Activated T-helper 2 cell treated with anti-CD3 and anti-CD28 coated beads, Interferon-gamma antibody, Interleukin-2, Interleukin-4, amounts not matched to agents 10 μg/mL and 5 μg/mL and 100 μg/mL, durations not matched to agents 14 hours and 24 hours and 36 hours (primary cell): ENCODE measurements at places on chromosomes 3 and 15.

GRCh38 chr15:70605606-70606410 is 157.6 kb downstream of the UACA start:
- DNase-seq, result no peak

DNA sequence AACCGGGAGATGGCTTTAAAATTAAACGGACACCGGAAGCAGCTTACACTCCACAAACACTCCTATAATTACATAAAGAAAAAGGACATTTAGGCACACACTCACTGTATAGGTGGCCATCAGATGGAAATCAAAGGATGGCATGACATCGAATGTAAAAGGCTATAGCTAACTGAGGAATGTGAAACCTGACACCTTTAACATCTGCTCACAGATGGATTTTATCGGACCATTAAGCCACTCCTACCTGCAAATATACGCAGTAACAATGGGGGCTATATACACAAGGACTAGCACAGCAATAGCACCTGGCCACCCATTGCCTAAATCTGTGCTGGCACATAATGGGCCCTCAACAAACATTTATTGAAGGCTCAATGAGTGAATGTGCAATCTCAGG is 14.5 kb upstream of the RBSN start:
- DNase-seq, result no peak

GRCh38 chr3:150329408-150329807 is 78.7 kb upstream of the TSC22D2 start:
- no peak for DNase-seq

DNA sequence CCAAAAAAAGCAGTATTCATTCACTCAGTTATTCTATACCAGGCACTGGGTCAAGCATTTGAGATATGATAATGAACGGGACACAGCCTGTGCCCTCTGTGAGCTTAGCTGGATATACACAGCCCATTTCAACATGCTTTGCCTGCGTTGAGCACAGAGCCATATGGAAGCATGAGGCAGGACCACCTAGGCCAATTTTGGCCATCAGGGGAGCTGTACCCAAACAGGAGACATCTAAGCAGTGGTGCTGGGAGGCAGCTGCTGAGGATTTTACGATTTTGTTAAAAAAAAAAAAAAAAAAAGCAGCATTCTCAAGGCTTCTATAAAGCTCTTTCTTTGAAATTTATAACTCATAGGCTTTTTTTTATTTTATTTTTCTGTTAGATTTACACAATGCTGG is 87.2 kb upstream of the SLC2A2 start:
- no peak for DNase-seq

- no peak for DNase-seq
These were observed at the start of gene ROBO1 for GRCh38 chr3:79767905-79768267. TSS of gene ROBO1 (minus strand) at chr3:79767998.

DNA sequence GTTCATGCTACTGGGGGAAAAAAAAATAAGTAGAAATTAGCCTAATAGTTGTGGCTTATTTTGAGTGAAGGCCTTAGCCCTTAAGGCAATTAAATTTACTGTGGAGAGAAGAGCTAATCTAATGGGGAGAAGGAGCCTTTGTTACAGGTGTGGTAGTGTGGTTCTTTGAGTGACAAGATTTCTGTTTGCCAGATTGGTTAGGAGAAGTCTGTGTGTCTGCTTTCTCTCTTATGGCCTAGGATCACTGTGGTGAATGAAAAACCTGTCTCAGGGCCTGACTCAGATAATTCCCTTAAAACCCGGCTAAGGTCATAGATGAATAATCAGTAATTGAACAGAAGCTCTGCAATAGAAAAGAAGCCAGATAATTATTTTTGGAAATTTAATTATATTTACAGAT is 27.0 kb downstream of the OPA1 start:
- DNase-seq, result no peak

- DNase-seq, result no peak
These were observed 627 bp downstream of the NT5DC2 start for GRCh38 chr3:52532838-52533622.

- no peak for DNase-seq
These were observed 86.7 kb upstream of the TMCO5A start for GRCh38 chr15:37847776-37848175.

- DNase-seq, result no peak
These were observed 32.1 kb upstream of the PCSK6 start for GRCh38 chr15:101521591-101521990.

- no peak for DNase-seq
These were observed 364.6 kb upstream of the AGTR1 start for GRCh38 chr3:148333091-148333490.

- DNase-seq, result no peak
These were observed 11.7 kb upstream of the ADAMTS17 start for GRCh38 chr15:100353449-100353848.

- DNase-seq, result no peak
These were observed 13.5 kb upstream of the SEC13 start for GRCh38 chr3:10334459-10334858.

GRCh38 chr3:123800362-123800682 is 83.8 kb downstream of the MYLK start:
- DNase-seq, result no peak

- no peak for DNase-seq
These were observed 812 bp downstream of the TEX55 start for GRCh38 chr3:119146578-119147375.

DNA sequence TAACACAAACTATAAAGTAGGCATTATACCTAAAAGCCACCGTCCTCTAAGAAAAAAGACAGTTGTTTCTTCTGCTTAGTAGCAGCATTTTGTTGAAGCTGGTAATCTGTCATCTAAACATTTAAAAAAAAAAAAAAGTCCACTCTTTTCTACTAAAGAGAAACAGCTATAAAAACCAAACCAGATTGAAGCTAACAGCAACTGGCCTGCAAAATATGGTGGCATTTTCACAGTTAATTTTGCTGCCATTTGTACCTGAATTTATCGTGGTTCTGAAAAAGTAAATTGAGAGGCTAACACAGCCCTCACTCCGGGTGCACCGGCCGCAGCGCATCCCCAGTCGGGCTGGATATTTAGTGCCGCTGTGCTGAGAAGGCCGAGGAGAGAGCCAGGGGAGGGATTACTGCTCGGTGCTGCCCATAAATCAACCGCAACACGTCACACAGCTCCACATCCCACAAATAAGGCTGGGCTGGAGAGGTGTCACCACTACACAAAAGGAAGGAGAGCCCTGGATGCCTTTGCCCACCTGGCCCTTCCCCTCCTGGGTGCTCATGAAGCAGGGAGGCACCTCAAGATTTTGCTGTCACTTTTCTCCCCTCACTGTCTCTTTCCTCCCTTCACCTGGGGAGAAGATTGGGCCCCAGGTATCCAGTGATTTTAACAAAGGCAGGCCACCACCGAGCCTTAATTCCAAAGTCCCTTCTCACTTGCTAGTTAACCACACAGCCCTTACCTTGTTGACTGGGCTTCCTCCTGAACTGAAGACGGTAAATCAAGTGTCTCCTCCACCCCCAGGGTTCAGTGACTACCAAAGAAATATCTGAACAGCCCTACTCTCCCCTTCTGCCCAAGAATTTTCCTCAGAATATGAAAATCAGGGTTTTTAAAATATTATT is 44.4 kb downstream of the MECOM start:
- no peak for DNase-seq

GRCh38 chr15:32669896-32670611 is 28.5 kb downstream of the SCG5 start:
- DNase-seq, result no peak

- DNase-seq, result no peak
These were observed 85.6 kb downstream of the RAP2B start for GRCh38 chr3:153247331-153248330.

- DNase-seq, result no peak
These were observed 66.9 kb upstream of the PLAAT1 start for GRCh38 chr3:193174140-193174539.

DNA sequence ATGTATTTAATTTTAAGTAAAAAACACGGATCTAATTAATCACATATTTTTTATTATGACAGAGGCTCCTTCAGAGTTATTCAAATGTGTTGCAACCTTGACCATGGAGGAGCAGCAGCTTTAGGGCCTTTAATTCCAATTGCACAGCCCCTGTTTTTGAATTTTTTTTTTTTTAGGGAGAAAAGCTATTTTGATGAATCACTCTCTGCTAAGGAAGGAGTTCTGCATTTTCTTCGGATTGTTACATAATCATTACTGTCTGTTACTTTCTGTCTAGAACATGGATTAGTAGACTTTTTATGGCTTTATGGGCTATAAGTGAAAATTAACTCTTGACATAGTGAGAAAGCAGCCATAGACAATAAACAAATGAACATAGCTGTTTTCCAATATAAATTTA is 90.8 kb downstream of the MCTP2 start:
- DNase-seq, result no peak

DNA sequence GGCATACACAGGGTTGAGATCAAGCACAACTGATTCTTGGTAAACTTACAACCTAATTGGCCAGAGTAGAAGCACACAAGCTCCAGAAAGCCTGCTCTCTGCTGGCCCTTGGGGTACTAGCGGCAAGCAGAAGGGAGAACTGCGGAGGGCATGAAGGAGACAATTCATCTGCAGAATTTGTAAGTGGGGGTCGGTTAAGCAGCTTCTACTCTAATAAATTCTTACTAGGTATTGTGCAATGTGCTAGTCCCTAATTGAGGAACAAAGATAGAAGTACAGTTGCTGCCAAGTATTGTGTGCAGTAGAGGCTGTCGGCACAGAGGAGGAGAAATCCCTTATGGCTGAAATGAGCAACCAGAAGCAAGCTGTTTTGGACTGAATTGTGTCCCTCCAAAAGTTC is 91.2 kb upstream of the VEPH1 start:
- DNase-seq, result no peak

GRCh38 chr3:110865934-110866333 is 205.7 kb upstream of the NECTIN3 start:
- DNase-seq, result no peak

DNA sequence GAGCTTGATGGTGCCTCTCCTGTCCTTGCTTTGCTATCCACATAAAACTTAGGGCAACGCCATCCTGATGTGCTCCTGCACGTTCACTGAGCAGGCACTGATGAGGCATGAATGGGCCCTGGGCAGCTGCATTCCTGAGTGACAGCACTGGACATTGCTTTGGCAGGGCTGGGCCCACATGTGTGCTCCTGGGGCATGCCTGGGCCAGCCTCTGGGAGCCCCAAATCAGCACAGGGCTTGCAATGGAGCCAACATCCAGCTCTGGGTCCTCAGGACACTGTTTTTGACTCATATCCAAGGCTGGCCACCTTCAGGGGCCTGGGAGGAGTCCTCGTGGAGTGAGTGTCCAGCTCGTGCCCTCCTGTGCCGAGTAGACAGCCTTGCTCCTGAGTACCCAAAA is 5.9 kb upstream of the TKT start:
- DNase-seq, result no peak

DNA sequence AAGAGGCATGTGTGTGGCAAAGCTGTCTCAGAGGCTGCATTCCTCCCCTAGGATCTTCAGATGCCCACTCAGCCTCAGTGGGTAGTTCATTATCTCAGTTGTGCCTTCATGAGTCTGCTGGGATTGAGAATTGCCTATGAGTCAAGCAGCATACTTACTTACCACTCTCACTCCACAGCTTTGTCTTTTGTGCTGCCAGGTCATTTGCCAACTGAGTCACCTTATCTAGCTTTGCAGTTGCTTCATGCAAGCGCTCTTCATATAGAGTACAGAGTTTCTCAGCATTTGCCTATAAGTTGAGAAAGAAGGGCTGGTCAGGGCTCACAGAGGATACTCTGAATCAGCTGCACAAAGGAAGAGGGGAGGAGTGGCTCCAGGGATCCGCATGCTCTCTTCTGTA is 89.5 kb downstream of the MYH15 start:
- DNase-seq, result no peak

DNA sequence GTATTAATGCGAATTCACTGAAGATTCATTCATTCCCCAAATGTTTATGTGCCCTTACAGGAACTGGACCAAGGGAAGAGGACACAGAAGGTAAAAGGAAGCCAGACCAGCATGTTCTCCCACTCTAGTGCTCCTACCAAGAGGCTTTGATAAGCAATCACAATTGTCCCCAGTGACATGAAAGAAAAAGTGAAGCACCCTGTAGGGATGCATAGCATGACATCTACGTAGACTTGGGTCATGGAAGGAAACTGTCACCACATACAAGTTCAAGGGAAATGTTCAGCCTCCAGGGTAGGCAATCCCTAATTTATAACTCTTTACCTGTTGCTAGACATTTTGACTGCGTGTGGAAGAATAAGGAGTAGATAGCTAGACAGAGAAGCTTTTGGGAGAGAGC is 348.6 kb upstream of the MCTP2 start:
- DNase-seq, result no peak

GRCh38 chr15:68552773-68553172 is 26.0 kb upstream of the CORO2B start:
- DNase-seq, result no peak

GRCh38 chr3:24680214-24680967 is 185.7 kb upstream of the THRB start:
- peak; percentile 26 for DNase-seq

DNA sequence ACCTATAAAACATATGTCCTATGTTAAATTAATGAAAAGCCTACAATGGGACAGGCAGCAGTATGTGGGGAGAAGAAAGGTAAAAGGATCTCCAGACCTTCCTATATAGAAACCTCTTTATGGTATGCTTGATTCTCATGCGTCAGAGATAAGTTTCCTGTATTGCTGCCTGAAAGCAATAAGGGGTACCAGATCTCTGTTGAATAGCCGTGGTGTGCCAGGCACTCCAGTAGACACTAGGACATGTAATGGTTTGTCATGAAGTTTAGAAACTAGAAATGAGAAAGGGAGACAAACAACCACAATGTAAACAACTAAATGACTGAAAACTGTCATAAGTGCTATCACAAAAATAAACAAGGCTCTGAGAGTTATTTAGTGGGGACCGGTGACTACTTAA is 168.1 kb downstream of the EFHB start:
- no peak for DNase-seq

GRCh38 chr3:64559588-64559987 is 128.2 kb downstream of the ADAMTS9 start:
- DNase-seq, result no peak
